ENCODE measurements at places on chromosomes 2 and 18.

GRCh38 chr2:177207101-177207500 is 5.5 kb upstream of the HNRNPA3 start:
- DNase-seq, result peak; percentile 43

- no peak for DNase-seq
Measured at GRCh38 chr18:41829647-41830516, 125.2 kb upstream of the PIK3C3 start.

DNA sequence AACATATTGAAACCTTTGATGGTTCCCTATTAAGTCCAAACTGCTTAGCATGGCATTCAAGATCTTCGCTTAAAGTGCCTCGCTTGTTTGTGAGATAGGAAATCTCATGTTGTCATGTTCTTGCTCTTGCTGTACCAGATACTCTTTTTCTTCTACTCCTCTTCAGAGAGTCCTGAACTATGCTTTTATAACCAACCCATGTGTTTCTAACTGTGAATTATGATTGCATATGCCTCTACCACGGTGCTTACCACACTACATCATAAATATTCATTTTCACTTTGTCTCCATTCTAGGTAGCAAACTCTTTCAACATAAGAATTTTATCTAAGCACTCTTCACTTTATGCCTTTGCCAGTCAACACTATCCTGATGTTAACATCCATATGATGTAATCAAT is 23.6 kb downstream of the STAT4 start:
- no peak for DNase-seq

GRCh38 chr18:23998820-23999219 is 15.7 kb upstream of the TTC39C start:
- DNase-seq, result no peak

GRCh38 chr18:11955239-11956029 is 25.9 kb upstream of the IMPA2 start:
- DNase-seq, result peak; percentile 19

DNA sequence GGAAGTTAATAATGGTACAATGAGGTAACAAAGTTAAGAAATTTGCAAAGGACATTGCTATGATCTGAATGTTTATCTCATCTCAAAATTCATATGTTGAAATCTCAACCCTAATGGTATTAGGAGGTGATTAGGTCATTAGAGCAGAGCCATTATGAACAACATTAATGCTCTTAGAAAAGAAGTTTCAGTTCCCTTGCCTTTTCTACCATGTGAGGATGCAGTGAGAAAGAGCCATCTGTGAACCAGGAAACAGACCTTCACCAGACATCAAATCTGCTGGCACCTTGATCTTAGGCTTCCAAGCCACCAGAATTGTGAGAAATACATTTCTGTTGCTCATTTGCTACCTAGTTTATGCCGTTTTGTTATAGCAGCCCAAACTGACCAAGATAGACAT is 757.6 kb downstream of the NR4A2 start:
- DNase-seq, result no peak

- DNase-seq, result no peak
Measured at GRCh38 chr2:238021327-238021726, 39.5 kb upstream of the SCLY start.

GRCh38 chr2:230778350-230779063 is 65.9 kb downstream of the CAB39 start:
- DNase-seq, result no peak

DNA sequence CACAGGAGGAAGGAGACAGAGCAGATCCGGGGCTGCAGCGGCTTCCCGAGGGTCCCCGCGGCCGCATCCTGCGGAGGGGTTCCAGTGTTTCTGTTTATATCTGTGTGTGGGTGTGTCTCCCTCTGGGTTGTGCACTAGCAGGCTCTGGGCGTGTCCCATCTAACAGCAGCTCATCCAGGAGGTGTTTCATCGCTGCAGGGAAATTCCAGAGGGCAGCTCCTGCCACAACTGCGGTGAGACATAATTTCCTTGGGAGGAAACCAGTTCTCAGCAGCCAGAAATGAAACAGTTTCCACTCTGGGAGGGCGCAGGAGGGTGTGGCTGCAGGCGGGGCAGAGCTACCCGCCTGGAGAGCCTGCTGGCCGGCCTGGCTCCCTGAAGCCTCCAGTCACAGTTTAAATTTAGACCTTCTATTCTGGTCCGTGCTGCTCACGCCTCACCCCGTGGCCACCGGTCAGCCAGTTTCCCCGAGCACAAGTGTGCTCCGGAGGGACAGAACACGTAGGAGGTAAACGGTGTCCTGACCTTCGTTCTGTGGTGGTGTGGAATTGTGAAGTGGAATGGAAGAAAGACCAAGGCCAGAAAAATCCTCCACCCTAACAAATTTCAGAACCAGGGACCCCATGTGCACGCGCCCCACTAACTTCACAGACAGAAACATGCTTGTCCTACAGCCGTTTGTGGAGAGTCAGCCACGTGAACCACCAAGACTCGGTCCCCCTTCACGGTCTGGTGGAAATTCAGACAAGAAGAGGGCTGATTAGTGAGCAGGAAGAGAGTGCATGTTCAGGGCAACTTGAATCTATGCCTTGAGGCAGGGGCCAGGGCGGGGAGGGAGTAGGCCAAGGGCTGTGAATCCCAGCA is 50.2 kb downstream of the TEX44 start:
- DNase-seq, result peak; percentile 74

GRCh38 chr2:199216253-199216652 is 241.5 kb downstream of the SATB2 start:
- DNase-seq, result no peak

GRCh38 chr18:59884351-59884750 is 15.4 kb upstream of the PMAIP1 start:
- no peak for DNase-seq

GRCh38 chr2:55986700-55987440 is 63.3 kb upstream of the EFEMP1 start:
- DNase-seq, result no peak

DNA sequence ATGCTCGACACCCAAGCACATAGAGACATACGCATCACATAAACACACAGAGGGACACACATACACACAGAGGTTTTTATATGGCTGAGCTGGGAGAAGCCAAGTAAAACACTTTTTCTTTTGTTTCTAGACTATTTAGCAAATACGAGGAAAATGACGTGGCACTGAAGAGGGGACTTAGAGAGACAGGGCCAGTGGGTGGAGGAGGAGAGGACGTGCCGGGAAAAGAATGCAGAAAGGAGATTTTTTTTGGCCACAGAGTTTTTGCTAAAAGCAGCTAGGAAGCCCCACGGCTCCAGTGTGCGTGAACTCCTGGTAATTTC is 168.5 kb upstream of the KLF7 start:
- DNase-seq, result peak; percentile 48

- DNase-seq, result no peak
Measured at GRCh38 chr18:55405893-55406406, 182.0 kb downstream of the TCF4 start.

GRCh38 chr18:54531402-54532065 is 59.5 kb upstream of the DYNAP start:
- no peak for DNase-seq

- no peak for DNase-seq
Measured at GRCh38 chr18:69840445-69840844, 107.2 kb downstream of the CD226 start.

GRCh38 chr2:184875212-184875611 is 276.9 kb downstream of the ZNF804A start:
- no peak for DNase-seq

DNA sequence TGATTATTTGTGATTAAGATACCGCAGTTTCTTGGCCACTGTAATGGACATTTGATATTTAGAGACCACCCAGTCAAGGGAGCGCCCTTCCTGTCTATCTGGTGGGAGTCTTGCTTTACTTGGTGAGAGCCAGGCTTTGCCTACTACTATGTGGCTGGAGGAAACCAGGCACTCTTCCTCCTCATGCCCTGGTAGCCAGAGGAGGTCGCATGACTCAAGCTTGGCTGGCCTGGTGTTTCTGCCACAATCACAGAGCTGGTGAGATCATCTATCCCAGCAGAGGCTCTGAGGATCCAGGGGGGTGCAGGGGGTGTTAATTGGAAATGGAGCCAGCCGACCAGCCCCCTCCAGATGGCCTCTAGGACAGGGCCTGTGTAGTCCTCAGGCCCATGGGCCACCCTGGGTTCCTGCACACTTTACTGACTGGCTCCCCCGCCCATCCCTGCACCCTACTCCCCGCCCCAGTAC is 46.8 kb upstream of the BIN1 start:
- no peak for DNase-seq

DNA sequence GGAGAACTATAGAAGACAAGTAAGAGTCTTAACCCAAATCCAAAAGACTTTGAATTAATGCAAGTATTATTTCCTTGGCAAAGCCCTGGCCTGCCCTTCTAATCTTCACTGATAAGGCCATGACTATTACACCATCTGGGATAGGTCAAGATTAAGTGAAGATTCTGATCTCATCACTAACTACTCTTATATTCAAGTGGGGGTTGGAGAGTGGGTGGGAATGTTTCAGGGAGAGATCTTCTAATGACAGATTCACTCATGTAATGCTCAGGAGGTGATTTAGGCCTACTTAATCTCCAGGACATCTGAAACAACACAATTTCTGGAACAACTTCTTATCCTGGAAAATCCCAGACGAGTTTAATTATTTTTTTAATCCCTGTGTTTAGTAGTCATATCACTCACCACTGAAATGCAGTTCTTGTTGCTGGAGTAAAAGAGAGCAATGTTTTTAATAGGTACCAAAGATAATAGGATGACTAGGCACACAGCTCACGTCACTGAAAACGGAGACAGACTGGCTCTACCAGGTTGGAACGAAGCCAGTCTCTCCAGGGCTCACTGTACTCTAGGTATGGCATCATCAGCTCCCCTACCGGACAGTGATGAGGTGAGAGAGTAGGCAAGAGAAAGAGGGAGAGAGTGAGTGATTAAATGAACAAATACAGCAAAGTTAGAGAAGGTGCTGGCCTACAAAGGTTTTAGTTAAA is 133.1 kb downstream of the NCKAP5 start:
- no peak for DNase-seq

GRCh38 chr2:239870863-239871262 is 154.3 kb downstream of the NDUFA10 start:
- no peak for DNase-seq

DNA sequence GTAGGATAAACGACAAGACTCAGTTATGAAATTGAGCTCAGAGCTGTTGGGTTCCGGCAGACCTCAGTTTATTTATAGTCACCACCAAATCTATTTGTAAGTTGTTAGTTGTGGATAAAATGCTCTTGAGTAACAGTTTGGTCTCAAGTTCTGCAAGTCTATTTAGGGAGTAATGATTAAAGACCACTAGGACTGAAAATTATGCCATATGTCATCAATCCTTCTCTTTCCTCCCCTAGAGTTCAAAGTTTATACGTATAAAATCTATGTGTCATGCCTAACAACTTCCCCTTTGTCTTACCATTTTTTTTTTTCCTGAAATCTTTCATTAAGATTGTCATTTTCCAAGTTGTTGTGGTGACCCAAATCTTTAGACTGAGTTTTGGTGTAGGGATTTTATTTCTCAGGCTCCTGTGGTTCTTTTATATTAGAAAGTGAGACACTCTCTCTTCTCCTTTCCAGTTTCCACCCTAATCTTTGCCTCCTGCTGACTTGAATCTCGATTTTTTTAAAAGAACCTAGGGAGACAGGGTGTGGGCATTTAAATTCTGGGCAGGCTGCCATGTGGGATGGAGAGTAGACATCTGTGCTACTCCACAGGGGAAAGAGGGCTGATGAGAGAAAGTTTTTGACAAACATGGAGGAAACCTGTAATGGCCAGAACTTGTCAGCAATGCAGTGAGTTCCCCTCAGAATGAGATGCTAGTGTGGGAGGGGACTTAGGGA is 51.0 kb downstream of the LAMA3 start:
- no peak for DNase-seq

DNA sequence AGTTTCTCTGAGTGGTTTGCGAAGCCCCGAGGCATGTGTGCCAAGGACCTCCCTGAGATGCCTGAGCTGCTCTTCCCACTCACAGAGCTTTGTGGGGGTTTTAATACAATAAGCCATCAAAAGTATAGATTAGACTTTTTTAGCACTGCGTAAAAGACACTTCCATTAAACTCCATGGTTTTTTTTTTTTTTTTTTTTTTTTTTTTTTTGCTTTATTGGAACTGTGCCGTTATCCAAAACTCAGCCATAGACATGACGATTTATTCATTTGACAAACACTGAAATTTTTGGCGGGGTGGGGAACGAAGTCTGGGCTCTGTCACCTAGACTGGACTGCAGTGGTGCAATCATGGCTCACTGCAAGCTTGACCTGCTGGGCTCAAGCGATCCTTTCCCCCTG is 18.4 kb downstream of the NPPC start:
- no peak for DNase-seq

DNA sequence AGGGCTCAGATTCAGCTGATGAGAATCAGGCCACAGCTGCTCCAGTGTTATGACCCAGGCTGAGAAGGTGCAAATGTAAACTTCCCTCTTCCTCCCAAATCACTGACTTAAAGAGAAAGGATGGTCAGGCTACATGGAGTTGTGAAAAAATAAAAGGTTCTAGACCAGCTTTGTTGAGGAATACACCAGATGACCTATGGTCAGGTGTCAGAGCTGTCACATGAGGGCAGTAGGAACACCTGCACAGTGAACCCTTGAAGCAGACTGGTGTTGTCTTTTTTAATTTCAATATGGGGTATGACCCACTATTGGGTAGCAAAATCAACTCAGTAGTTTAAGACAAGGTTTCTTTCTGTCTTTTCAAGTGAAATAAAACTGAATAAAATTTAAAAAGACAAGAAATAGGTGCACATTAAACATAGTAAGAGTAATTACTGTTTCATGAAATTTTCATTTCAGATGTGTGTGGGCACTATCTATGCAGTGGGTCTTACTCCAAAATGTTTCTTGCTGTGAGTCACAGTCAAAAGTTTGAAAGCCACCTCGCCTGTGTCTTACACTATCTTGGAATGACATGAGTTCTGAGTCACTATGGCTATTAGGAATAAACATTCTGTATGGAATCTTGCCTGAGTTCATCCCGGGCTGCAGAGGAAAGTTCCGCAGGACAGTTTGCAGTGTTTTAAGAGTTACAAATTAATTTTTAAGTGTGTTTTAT is 83.6 kb downstream of the ACVR1 start:
- DNase-seq, result no peak

- DNase-seq, result no peak
Measured at GRCh38 chr2:212926940-212927339, 224.5 kb downstream of the IKZF2 start.

DNA sequence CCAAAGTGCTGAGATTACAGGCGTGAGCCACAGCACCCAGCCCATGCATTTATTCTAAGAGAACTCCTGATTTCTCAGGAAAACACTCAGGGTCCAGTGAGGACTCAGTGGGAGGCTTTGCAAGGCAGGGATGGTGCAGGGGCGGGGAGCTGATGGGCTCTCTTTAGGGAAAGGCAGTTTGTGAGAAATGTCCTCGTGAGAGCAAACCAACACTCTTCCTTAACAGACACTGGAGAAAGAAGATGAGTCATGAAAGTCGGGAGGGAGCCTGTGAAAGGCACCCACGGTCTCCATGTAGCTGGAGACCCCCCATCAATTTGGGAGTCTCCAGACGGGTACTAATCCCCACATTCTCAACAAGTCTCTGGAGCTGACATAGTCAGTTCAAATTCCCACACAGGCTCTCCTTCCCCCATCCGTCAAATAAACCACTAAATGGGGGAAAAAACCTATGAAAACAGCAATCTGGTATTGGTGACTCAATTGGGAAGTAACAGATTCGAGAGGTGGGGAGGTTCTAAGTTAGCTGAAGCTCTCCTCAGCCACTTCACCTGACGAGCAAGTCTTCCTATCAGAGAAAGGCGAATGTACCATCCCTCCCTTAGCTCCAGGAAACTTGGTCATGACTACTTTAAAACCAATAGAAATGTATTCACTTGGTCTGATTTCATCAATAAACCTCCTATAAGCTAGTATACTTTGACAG is 11.0 kb upstream of the CREG2 start:
- DNase-seq, result peak; percentile 62

- DNase-seq, result no peak
Measured at GRCh38 chr18:76495006-76495370, at the start of gene ZNF516. ZNF516 (minus strand) TSS chr18:76495242; CDS start chr18:76443054, 52,188 bp downstream.

- peak; percentile 34 for DNase-seq
Measured at GRCh38 chr18:76874642-76875389, 52.5 kb downstream of the ZNF236 start.
